ENCODE measurements at places on chromosomes 2 and 18. TPM values are rescaled to one million over a fixed set of nuclear protein-coding genes. Genes with fewer than 3 reads are reported as not detected.
A peak's percentile ranks its signal among the peaks of the same experiment; 100 is the strongest.

DNA sequence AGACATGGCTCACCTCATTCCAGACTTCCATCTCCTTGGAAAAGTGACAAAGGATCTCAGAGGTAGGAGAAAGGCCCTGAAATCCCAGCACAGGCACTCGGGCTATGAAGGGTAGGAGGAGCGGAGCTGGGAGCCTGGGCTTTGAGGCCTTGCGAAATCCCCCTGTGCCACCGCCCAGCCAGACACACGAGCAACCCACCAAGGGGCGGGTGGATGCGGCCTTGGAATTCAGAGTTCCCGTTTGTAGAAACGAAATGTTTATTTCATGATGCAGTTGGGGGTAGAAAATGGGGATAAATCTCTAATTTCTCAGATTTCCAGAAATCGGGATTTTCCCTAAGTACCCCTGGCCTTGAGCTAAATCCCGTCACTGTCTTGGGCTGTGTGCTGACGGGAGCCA, 177.1 kb upstream of the HDAC4 start:
- no peak for DNase-seq

DNA sequence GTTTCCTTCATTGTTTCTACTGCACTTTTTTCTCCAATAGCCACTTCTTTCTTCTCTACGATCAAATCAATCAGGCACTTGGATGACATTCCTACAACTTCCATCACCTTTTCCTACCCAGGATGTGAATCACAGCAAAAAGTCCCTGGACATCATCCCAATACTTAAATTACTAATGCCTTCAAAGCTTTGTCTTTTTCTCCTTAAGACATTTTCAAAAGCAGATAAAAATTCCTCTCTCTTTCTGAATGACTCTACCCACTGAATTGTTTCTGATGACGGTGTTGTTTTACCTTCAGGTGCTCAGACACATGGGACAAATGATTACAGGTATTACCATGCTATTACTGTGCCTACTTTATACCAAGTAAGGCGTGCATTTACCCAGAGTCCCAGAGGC, 500.9 kb downstream of the FBXO15 start:
- no peak for DNase-seq

DNA sequence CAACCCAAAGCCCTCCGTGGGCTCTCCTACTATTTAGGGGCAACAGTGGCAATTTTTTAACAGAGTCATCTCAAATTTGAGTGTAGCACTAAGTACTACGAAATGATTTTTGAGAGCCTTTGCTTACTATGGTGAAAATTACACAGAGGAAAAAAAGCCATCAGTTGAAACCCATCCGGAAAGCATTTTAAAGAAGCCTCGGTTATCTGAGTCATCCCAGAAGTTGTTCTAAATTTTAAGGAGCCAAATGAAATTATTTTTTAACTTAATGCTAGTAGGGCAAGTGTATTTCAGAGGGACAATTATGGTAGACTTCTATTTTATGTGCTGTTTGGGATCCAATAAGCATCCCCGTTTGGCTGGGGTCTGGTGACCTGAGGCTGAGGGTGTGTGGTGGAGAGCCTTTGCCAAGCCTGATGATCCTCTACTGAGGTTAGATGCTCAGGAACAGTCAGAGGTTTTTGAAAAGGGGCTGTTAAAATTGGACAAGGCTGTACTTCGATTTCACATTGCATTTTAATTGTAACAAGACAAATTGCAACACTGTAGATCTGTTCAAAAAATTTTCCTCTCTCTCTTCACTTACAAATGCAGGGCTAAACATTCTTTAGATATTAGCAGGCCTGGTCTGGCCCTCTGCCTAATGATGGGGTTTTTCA, 47.0 kb downstream of the RAPGEF4 start:
- no peak for DNase-seq

DNA sequence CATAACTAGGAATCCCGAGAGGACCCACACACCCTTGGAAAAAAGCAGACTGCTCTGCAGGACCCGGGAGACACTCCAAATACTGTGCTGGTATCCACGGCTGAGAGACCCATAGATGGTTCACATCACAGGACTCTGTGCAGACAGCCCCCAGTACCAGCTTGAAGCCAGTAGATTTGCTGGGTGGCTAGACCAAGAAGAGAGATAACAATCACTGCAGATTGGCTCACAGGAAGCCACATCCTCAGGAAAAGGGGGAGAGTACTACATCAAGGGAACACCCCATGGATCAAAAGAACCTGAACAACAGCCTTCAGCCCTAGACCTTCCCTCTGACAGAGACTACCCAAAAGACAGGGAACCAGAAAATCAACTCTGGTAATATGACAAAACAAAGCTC, 223.8 kb upstream of the LRATD1 start:
- no peak for DNase-seq

GRCh38 chr18:14747513-14748474, at the start of gene ANKRD30B:
TSS of gene ANKRD30B (plus strand) at chr18:14748172. CDS start at chr18:14748420, 248 bp downstream.
- DNase-seq: no peak

- DNase-seq: no peak
Measured at GRCh38 chr2:189013671-189014448, 39.7 kb downstream of the COL3A1 start.

DNA sequence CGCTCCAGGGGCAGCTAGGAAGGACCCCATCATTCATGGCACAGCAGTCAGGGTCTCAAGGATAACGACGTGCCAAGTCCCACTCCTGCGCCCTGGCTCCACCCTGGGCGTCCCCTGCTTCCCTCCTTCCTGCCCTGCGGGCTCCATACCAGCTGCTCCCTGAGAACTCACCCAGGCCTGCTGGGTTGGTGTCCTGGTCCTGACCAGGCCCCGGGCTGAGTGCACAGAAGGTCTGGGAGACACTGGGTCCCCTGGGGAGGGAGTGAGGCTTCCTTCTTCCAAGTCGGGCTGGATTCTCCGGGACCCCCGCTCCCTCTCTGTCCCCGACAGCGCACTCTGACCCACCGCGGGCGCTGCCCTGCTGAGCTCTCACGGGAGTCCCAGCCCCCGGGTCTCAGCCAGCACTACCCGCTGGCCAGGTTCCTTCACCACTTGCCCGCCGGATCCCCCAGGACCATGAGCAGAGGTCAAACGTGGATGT, 160.2 kb downstream of the PXDN start:
- DNase-seq: no peak

Gene SH3RF3
- 7.9 TPM for total RNA-seq

- peak; percentile 11 for DNase-seq
Measured at GRCh38 chr2:240782886-240783818, 36.9 kb downstream of the KIF1A start.

Gene MEP1B
- not detected for total RNA-seq

DNA sequence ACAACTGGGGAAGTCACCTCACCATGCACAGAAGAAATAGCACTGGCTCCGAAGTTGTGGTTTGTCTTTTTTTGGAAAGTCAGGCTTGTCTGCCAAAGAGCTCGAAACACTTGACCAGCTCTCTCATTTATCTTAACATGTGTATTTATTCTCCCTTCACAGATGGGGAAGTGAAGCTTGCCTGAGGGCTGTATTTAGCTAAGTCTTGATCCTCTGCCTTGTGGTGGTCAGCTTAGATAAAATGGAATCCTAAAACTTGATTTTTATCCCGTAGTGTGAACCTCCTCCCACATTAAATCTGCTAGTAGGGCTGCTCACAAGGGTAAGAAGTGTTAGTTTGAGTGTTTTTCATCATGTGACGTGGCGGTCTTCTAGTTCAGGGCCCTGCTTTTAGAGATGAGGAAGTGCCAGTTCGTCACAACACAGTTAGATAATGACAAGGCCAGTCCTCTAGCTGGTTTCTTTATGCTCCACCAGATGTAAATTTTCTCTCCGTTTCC, 89.7 kb downstream of the TMEM247 start:
- DNase-seq: no peak

- DNase-seq: no peak
Measured at GRCh38 chr2:136067897-136068580, 49.9 kb downstream of the CXCR4 start.

- DNase-seq: no peak
Measured at GRCh38 chr2:69907216-69907615, 7.7 kb upstream of the MXD1 start.

DNA sequence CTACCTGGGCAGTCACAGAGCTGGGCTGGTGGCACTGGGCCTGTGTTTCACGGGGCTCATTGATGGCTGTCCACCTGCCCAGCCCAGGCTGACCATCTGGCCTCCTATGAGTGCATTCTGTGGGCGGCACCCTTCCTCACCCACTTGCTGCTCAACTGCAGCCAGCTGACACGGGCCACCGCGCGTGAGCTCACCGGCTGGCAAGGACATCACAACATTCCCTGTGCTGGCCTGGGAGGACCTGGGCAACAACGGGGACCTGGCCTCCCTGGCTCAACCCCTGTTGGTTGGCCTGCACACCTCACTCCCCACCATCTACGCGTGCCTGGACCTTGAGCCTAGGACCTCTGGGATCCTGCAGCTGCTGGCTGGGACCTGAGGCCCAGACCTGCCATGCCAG, 98.2 kb upstream of the DTNA start:
- peak; percentile 23 for DNase-seq

- DNase-seq: peak; percentile 59
Measured at GRCh38 chr2:121088251-121089165, 196.5 kb downstream of the TFCP2L1 start.

Gene FEZ2
- 49.6 TPM for total RNA-seq

Gene CNRIP1
- 8.0 TPM for total RNA-seq

Gene SLC40A1
- total RNA-seq: 44.0 TPM

Gene VIL1
- not detected for total RNA-seq

DNA sequence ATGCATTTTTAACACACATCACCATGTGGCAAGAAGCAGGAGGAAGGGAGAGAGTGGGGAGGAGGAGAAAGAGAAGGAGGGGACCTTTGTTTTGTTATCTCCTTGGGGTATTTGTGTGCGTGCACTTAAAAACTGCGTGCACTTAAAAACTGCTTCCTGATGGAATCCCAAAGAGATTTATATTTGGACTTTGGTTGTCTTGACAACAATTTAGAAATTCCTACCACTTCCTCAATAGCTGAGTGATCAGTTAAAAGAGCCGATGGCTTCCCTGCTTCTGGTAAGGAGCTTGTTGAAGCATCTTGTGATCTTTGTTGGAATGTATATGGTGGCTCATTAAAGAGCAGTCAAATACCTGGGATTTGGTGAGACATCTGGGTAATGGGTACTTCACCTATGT, 4.5 kb downstream of the RAB31 start:
- DNase-seq: no peak

Gene MBD5
- 21.9 TPM for total RNA-seq

- no peak for DNase-seq
Measured at GRCh38 chr2:150168595-150169236, 318.8 kb downstream of the RND3 start.

- peak; percentile 56 for DNase-seq
Measured at GRCh38 chr2:86017901-86018896, 87.5 kb downstream of the POLR1A start.

DNA sequence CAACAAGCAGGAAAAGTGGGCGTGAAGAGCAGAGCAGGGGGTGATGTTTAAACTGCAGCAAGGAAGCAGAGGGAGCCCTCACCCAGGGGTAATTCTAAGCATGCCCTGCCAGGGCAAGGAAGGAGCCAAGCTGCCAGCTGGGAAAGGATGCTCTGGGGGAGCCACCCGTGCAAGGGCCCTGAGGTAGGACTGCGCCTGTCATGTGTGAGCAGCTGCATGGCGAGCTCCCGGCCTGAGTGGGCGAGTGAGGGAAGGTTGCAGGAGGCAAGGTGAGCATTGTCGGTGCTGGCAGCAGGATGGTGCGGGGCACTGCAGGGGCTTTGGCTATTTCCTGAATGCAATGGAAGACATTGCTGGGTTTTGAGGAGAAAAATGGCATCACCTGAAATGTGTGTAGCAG, 107.2 kb downstream of the COPS8 start:
- no peak for DNase-seq

Gene SIGLEC15
- 0.19 TPM for total RNA-seq

DNA sequence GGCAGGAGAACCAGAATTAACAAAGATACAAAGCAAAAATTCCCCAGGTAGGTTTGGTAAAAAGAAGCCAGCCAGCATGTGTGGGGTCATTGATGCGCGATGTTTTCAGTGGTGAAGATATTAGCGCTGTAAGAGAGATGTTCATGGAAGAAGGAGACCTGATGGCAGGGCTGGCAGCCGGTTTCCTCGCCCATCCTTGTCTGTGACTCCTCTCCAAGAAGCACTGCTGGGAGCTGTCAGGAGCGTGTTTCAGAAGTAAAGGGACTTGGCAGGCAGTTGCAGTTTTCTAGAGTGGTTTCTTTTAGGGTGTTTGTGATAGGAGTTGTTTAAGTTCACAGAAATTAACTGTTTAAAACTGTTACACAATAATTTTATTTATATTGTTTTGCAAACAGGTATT, 24.6 kb downstream of the TAF1B start:
- DNase-seq: no peak

DNA sequence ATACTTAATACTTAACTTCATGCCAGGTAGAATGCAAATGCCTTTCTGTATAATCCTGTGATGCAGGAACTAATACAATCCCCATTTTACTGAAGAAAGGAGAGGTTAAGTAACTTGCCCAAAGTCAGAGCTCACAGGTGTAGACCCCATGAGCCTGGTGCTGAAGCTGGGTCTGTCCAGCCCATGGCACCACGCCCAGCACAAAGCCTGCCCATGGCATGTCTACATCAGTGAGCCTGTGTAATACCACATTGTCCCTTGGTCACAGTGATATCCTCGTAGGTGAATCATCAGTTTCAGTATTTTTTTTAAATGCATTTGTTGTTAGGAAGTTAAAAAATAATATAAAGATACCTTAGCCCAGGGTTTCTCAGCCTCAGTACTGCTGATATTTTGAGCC, 69.9 kb upstream of the MCFD2 start:
- no peak for DNase-seq

GRCh38 chr2:237149425-237149824, 63.7 kb downstream of the COPS8 start:
- DNase-seq: no peak

- no peak for DNase-seq
Measured at GRCh38 chr18:63078471-63078870, 241.1 kb downstream of the BCL2 start.

DNA sequence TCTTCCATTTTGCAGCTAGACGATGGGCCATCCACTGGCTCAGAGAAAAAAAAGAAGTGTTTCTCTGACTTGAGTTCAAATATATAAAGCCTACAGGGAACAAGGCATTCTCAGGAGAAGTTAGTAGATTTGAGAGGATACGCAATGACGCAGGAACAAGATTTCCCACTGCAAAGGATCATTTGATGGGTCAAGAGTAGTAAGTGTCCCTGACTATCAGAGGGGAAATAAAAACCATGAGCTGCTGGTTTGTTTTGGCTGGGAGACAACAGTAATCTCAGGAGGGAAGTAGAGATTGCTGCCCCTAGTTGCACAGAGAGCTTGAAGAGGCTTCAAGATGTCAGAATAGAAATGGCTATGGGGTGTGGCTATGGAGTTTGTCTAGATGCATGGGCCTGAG, 22.3 kb upstream of the MYO1B start:
- DNase-seq: no peak

Gene ITGA4
- 0.74 TPM for total RNA-seq

- DNase-seq: no peak
Measured at GRCh38 chr2:152588998-152589397, 128.3 kb downstream of the PRPF40A start.

- no peak for DNase-seq
Measured at GRCh38 chr2:187991389-187991788, 300.3 kb upstream of the GULP1 start.

DNA sequence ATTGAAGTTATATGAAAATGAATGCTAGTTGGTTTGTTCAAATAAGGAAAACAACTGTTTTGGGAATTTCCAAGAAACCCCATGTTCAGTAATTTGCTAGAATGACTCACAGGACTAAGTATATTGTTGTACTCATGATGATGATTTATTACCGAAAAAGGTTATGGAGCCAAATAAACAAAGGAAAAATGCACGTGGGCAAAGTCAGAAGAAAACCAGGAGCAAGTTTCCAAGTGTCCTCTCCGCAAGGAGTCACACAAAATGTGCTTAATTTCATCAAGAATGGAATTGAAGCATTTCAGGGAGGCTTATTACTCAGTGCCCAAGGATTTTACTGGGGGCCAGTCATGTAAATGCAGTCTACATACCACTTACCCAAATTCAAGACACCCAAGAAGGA, 1652.4 kb upstream of the TMEFF2 start:
- no peak for DNase-seq

Measured in left ventricle myocardium inferior (tissue), 1 donor.